ENCODE measurements at places on chromosomes 6 and 20. TPM values are rescaled to one million over a fixed set of nuclear protein-coding genes. Genes with fewer than 3 reads are reported as not detected.

DNA sequence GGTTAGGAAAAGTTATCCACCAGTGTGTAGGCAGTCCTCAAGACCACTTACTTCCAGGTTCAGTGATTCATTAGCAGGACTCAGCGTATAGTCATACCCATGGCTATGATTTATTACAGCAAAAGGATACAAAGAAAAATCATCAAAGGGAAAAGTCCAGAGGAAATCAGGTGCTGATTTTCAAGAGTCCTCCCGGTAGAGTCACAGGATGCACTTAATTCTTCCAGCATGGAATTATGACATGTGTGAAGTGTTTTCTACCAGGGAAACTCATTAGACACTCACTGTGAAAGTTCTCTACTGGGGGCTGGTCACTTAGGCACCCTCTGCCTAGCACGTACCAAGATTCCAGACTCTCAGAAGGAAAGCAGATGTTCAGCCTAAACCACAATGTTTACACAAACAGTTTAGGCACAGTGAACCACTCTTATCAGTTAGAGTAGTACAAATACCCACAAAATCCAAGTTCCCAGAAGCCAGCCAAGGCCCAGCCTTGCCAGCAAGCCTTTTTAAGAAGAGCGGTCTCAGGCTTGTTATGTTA lies 10.2 kb downstream of the WFDC3 start:
- DNase-seq = no peak

- no peak for DNase-seq
Observed at GRCh38 chr20:57620274-57620990, at the start of gene ZBP1. Gene ZBP1 (minus strand): TSS chr20:57620426. CDS start chr20:57620295, 131 bp downstream.

DNA sequence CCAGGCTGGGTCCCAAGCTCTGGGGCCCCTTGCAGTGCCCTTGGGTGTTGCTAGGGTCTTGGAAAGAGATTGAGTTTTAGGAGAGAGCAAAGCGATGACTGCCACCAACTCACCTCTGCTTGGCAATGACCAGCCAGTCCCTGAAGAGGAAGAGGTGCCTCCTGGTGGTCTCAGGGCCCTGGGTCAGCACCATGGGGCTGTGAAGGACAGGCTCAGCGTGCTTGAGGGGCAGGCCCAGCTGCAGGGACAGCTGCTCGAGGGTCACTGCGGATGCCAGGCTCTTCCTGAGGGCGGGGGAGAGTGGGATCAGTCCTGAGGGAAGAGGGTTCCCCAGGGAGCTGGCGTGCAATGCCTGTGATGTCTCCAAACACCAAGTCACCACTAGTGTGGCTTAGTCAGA lies 50.8 kb upstream of the TAGAP start:
- no peak for DNase-seq

DNA sequence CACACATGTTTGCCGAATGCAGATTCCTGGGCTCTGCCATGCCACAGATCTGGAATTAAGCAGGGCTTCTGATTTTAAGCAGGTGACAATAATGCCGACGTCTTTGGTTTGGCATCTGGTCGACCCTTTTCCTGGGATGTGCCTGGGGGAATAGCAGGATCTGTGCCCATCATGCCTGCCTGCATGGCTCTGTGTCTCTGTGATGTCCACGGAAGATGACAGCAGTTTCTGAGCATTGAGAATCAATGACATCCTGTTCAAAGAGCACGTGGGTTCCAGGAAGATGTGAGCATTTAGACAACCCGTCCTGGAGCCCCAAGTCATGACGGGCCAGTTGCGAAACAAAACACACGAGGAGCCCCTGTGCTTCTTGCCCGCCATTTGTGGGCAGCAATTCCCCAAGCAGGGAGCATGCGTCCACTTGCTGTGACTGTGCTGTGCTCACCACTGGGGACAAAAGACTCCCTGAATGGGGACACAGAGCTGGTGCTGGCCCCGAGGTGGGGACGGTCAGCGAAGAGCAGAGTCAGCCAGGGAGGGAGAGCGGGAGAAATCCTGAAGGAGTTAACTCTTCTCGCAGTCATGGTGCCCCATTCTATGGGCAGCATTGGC lies 110.1 kb downstream of the ERMARD start:
- DNase-seq = no peak

ZNF334 gene
- 13.3 TPM for total RNA-seq

GRCh38 chr6:15363164-15363522 lies 117.3 kb downstream of the JARID2 start:
- no peak for DNase-seq

DNA sequence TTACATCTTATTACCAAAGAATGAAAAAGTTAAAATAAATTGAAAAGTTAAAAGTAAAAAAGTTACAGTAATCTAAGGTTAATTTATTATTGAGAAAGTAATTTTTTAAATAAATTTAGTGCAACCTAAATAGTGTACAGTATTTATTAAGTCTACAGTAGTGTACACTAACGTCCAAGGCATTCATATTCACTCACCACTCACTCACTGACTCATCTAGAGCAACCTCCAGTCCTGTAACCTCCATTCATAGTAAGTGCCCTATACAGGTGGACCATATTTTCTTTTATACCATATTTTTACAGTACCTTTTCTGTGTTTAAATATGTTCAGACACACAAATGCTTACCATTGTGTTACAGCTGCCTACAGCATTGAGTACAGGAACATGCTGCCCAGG lies 624.7 kb upstream of the NOX3 start:
- no peak for DNase-seq

DNA sequence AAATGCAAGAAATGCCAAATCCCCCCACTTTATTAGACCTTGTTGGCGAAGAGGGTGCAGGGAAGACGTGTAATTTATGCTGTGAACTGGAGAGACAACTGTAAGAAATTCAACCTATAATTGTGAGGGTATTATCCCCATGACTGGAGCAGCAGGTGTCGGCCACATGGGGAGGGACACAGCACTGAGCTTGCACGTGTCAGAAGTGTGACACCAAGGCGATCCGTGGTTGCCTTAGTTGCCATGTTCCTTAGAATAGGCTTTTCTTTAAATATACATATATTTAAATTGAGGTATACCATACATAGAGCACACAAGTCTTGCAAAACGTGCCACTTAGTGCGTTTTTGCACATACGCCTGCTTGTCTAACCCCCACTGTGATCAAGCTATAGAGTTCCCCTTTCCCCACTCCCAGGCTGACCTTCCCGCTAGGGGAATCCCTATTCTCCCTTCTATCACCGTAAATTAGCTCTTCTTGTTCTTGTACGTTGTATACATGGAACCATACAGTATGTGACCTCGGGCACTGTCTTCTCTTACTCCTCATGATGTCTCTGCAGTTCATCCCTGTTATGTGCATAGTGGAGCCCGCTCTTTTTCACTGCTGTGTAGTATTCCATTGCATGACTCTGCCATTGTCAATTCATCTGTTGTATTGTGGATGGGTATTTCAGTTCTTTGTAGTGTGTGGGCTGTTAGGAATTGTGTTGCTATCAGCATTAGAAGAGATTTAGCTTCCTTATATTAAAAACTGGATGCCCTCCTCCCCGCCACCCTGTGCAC lies 81.6 kb upstream of the PMEPA1 start:
- DNase-seq = no peak

OR2J3 gene
- not detected for total RNA-seq

GRCh38 chr6:74596588-74596987 lies 609.3 kb downstream of the COL12A1 start:
- DNase-seq = no peak

- no peak for DNase-seq
Observed at GRCh38 chr20:59242714-59243626, 57.4 kb upstream of the EDN3 start.

- no peak for DNase-seq
Observed at GRCh38 chr6:106165885-106166485, 79.8 kb downstream of the PRDM1 start.

GRCh38 chr6:106099235-106099537 lies 13.1 kb downstream of the PRDM1 start:
- DNase-seq = peak; percentile 68

GRCh38 chr20:57025261-57025660 lies 241.2 kb downstream of the BMP7 start:
- peak; percentile 92 for DNase-seq

GRCh38 chr20:46101957-46102356 lies 12.2 kb upstream of the NCOA5 start:
- no peak for DNase-seq

- peak; percentile 50 for DNase-seq
Observed at GRCh38 chr20:33896509-33896908, 85.4 kb downstream of the CHMP4B start.

DNA sequence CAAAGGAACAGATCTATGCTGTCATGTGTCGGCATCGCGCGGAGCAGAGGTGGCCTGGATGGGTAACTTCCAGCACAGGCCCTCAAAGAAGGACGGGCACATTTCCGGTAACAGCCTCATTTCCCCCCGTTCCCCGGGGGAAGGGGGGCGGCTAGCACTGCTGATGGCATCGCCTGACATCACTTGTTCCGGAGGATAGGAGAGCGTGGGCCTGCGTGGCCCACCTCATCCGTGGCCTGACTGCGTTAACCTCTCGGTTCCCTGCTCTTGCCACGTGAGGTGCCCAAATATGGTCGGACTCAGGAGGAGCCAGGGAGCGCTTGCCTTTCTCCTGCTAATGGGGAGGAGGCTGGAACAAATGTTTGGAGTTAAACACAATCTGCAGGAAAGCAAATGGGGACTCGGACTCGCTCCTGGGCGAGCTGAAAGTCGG lies at the start of gene AKAP12:
TSS of gene AKAP12 (plus strand) at position 365 of the 433 bp plus-strand sequence. CDS start 596 bp downstream, outside the sequence.
- peak; percentile 19 for DNase-seq

ME1 gene
- 38.2 TPM for total RNA-seq

TAF11 gene
- total RNA-seq = 12.8 TPM

- no peak for DNase-seq
Observed at GRCh38 chr6:7879579-7879978, 31.0 kb downstream of the TXNDC5 start.

Measured in thyroid gland (tissue), 4 donors.